Heart right ventricle (tissue), 16 donors: ENCODE measurements at places on chromosomes 16 and 17. TPM values are rescaled to one million over a fixed set of nuclear protein-coding genes. Genes with fewer than 3 reads are reported as not detected.

DNA sequence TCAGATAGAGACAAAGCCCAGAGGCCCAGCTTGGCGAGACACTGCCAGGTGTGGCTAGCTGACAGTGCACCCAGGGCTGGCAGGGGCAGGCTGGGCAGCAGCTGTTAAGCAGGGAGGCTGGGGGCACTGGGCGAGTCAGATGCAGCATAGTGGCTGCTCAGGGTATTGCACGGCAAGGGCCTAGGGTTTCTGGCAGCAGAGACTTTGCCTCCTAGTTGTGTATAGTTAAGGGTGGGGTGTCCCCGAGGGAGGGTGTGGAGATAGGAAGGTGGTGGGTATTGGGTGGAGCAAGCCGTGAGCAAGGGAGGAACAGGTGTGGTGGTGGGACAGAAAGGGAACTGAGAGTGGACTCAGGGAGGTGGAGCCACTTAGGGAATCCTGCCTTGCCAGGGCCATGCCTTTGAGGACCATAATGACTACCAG lies 66.0 kb downstream of the SMPD3 start:
- H3K36me3 ChIP-seq = no peaks in the 10 kb centered on the region
- H3K27me3 ChIP-seq = no peaks in the 10 kb centered on the region
- H3K4me3 ChIP-seq = no peak overlapping the region

DNA sequence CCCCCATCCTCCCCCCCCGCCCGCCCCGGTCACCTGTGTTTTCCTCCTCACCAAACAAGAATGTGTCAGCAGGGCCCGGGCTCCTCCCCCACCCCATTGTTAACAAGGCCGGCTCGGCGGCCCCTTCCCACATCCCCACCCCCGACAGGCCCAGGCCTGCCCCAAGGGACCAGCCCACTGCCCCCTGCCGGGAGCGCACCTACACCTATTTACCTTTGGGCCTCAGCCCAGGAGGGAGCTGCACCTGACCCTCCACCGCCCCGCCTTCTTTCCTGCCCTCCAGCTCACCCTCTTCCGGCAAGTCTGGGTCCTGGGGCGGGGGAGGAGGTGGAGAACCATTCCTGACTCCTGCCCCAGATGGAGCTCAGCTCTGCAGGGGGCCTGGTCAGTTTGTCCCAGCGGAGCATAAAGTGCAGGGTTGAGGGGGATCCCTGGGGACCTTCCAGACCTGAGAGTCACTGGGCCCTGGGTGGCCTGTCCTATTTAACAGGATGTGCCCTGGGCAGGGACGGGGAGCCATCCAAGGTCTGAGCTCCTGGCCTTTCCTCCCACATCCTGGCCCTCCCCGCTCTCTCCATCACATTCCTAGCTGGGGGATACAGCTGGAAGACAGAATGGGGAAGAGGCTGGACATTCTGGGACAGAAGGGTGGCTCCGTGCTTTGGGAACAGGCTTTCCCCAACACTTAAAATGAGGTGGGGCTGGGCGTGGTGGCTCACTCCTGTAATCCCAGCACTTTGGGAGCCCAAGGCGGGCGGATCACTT lies 8.3 kb downstream of the FOXJ1 start:
- no peaks in the 10 kb centered on the region for H3K36me3 ChIP-seq
- H3K27ac ChIP-seq = no peak overlapping the region
- DNase-seq = no peak
- H3K27me3 ChIP-seq = peaks cover 7% of the 10 kb centered on the region

- no peak for DNase-seq
- peaks cover 7% of the 10 kb centered on the region for H3K4me1 ChIP-seq
- H3K4me3 ChIP-seq = no peak overlapping the region
- no peaks in the 10 kb centered on the region for H3K36me3 ChIP-seq
Measured at GRCh38 chr17:7707446-7707845, 2.4 kb downstream of the EFNB3 start.

GRCh38 chr16:495127-495748 lies 32.3 kb upstream of the CAPN15 start:
- H3K36me3 ChIP-seq = no peaks in the 10 kb centered on the region
- no peak overlapping the region for H3K27ac ChIP-seq
- H3K27me3 ChIP-seq = no peaks in the 10 kb centered on the region
- H3K4me3 ChIP-seq = no peak overlapping the region

The CANT1 gene
- total RNA-seq = 24.1 TPM
